ENCODE measurements at places on chromosomes 4 and X. TPM values are rescaled to one million over a fixed set of nuclear protein-coding genes. Genes with fewer than 3 reads are reported as not detected.

GAGE12H gene
- not detected for total RNA-seq

BMX gene
- 3.7 TPM for total RNA-seq

- no peak for DNase-seq
These were observed 83.4 kb upstream of the MID1IP1 start for GRCh38 chrX:38717871-38718270.

DNA sequence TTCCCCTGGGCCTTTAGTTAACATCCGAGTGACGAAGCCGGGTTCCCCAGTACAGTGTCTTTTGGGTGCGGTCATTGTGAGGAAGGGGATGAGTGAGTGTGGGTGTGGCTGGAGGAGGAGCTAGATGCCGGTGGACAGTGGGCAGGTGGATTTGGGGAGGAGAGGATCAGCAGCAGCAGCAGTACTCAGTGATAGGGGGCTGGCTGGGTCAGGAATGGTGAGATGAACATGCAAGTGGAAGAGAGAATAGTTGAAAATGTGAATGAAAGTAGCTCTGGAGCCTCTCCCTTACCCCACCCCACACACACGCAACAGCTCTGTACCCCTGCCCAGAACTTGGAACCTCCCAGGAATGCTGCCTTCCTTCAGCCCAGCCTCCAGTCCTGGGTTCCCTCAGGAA lies 4.5 kb downstream of the TSR2 start:
- no peak for DNase-seq

- no peak for DNase-seq
These were observed 261.9 kb downstream of the FRMPD4 start for GRCh38 chrX:12400218-12400617.
